ENCODE measurements at places on chromosomes 11 and 22.

GRCh38 chr11:86630229-86630981 lies 42.0 kb downstream of the ME3 start:
- no peak for DNase-seq

DNA sequence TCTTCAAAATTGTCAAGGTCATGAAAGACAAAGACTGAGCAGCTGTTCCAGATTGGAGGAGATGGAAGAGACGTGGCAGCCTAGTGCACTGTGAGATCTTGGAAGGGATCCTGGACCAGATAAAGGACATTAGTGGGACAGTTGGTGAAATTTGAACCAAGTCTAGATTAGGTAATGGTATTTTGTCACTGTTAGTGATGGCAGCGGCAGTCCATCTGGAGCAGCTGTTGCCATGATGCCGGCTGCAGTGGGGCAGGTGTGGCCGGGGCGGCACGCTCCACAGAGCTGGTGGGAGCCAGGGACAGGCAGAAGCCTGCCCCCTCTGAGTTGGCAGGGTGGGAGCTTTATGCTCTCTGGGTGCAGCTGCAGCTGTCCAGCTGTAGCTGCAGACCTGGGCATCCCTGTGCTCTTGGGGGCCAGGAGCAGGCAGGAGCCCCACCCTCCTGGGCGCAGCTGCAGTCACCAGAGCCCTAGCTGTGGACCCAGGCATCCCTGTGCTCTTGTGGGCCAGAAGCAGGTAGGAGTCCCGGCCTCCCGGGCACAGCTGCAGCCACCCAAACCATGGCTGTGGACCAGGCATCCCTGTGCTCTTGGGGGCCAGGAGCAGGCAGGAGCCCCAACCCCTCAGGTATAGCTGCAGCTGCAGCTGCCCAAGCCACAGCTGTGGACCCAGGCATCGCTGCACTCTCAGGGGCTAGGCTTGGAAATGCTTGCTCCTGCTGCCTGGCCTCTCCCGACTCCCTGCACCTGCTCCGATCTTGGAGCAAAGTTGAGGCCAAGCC lies 20.7 kb downstream of the DIXDC1 start:
- no peak for DNase-seq

DNA sequence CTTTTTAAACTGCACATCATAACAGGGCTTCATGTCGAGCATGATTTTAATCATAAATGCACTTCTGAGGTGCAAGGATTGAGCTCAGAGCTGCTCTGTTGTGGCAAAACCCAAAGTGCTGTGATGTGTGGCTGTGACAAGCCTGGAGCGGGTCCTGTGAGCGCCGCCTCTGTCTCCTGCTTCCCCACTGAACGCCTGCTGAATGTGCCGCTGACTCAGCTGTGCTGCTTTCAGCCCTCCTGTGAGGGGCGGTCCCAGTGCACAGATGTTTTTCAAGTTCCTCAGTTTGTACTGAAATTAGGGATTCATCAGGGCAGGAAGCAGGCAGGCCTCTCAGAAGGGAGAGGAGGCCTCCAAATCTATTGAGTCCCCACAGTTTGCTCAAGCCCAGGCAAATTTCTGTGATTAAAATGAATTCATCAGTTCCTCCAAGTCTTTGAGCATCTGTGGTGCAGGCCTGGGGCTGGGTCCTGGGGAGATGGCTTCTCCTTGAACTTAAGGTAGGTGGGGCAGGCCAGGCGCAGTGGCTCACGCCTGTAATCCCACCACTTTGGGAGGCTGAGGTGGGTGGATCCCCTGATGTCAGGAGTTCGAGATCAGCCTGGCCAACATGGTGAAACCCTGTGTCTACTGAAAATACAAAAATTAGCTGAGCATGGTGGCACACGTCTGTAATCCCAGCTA lies 3.0 kb upstream of the GTSE1 start:
- DNase-seq: peak; percentile 79

DNA sequence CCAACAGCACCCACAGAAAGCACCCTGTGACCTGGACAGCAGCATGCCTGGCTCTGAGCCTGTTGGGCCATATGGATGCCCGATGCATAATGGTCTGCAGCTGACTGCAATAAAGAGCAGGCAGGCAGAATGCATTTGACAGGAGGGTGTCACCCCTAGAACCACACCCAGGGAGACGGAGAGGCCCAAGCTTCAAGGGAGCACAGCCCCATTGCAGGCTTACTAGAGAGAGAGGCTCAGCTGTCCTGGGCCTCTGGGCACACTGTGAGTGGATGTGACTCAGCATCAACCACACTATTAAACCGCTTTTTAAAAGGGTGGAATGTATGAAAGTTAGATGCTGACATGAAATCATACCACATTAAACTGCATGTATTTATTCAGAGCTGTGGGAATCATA lies 365.3 kb downstream of the CTTN start:
- no peak for DNase-seq

- no peak for DNase-seq
Observed at GRCh38 chr11:12546660-12547059, 127.6 kb upstream of the TEAD1 start.
